NCI-H2107 (cell line): ENCODE measurements at places on chromosomes 1 and 21.

GRCh38 chr1:91487469-91487868 lies 13.2 kb upstream of the CDC7 start:
- DNase-seq: no peak

DNA sequence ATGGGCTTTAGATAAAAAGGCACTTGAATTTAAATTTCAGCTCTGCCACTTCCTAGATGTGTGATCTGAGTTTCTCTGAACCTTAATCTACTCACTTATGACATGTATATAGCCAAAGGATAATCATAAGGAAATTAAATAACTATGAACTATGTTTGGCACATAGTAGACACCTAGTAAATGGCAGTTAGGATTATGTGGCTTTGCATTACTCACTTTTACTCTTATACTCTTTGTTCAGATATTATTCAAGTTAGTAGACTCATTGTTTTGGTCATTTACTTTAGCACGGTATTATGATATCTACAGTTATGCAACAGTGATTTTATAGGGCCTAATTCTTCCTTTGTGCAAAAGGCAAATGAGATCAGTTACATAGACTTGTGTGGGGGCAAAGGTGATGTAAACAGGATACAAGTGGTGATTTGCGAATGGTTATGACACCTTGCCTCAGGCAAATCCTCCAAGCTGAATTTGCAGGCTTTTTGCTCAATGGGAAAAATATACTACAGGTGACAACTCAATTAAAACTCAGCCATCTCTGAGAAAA lies 297.2 kb upstream of the PBX1 start:
- no peak for DNase-seq

DNA sequence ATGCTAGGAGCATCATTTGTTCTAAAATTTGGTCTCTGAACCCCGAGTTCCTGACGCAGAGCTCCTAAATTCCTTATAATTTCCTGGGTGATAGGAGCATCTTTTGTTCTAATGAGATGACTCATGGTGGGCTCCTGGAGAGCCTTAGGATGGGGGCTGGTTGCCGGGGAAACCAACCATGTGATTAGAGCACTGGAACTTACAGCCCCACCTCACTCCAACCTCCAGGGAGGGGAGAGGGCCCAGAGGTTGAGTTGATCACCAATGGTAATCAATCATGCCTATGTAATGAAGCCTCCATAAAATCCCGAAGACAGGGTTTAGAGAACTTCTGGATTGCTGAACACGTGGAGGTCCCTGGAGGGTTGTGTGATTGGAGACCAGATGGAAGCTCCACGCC lies 7.7 kb downstream of the SHISAL2A start:
- DNase-seq: no peak

DNA sequence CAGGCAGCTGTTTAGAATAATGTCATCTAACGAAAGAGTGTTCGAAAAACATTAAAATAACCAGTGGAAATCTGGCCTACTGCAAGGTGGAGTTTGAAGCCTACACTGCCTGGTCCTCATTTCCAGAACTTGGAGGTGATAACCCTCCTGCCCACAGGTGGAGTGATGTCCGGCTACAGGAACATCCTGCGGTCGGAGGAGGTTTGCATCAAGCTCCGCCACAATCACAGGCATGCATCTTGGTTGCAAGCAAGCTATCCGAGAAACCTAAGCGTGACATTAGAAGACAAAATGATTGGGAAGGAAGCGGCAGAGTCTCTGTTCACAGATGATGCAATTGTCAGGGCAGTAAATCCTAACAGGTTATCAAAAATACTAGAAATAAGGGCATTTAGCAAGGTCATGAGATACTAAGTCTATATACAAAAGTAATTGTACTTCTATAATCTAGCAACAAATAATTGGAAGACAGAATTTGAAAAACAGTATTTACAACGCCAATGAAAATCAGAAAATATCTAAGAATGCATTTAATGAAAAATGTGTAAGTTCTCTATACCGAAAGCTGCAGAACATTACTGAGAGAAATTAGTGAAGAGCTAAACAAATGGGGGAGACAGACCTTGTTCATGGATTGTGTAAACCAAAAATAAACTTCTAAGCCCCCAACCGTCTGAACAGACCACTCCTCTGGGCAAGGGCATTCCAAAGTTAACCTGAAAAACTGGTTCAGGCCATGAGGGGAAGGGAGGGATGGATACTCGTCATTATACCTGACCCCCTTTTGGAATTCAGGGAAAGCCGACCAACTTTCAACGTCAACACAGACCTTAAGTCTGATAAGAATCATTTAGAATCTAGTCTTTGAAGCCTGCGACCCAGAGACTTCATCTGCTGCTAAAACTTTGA lies 4.7 kb upstream of the SLC19A1 start:
- no peak for DNase-seq

DNA sequence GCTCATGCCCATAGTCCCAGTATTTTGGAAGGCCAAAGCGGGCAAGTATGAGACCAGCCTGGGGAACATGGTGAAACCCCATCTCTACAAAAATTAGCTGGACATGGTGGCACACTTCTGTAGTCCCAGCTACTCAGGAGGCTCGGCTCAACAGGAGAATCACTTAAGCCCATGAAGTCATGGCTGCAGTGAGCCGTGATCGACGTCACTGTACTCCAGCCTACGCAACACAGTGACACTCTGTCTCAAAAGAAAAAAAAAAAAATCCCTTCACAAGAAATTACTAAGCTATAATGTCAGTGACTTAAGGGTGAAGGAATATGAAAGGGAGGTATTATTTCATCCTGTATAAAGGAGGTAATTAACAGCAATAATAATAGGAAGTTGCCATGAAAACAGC lies 99.8 kb downstream of the ACBD6 start:
- no peak for DNase-seq

- DNase-seq: no peak
Measured at GRCh38 chr1:23239638-23240295, 22.5 kb upstream of the HTR1D start.

DNA sequence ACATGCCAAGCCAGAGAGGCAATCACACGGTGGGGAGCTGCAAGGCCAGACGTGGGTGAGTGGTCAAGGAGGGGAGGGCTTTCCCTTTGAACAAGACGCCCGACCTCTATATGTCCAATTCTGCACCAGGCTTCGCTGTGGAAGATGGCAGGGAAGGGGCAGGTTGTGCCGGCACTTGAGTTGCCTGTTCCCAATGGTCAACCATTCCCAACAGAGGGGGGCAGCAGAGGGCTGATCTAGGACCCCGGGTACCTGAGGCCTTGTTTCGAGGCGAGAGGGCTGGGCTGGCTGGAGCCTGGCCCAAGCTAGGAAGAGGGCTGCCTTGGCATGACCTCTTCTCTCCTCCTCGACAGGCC lies 64.9 kb downstream of the TMEM53 start:
- no peak for DNase-seq

- peak; percentile 82 for DNase-seq
Measured at GRCh38 chr1:78114034-78114956, 68.5 kb downstream of the GIPC2 start.

DNA sequence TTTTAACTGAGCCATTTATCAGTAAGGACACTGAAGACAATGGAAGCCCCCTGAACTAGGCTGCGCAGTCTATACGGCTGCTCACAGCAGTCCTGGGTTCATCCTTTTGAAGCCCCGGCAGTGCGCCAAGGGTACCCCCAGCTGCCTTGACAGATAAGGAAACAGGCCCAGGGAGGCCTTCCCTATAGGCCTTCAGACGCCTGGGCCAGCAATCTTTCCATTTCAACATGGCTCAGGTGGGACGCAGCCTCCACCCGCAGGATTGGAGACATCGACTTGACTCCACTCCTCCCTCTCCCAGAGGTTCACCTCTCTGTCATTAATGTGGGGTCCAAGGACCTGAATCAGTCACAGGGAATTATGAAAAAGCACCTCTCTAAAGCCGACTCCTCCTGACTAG lies 2.8 kb upstream of the LYPD8 start:
- DNase-seq: no peak

DNA sequence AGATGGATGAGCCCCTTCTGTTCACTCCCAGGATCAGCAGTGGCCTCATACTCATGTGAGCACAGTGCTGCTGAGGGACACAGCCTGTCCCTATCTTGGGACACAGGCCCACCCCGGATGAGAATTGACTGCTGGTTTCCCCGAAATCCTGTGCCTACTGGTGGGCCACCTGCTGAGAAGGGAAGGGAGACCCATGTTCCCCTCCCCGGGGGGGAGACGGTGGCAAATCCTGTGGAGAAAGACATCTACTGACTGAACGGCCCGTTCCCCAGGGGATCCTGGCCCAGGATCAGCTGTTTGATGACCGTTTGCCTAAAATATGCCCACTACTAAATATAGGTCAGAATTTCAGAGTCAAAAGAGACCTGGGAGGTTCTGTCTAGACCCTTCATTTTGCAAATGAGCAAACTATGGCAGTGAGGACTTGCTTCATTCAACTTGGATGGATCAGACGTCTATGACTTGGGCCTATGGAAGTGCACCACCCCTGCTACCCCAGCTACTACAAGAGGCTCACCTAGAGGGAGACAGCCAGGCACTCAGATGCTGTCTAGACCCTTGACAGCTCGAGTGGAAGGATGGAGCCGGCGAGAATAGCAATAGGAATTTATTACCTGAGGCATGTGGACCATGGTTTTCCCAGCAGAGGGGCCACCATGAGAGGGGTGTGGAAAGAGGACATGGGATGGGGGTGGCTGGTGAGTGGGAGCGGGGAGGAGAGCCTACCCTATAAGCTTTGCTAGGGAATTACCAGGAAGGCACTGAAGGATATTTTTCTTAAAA lies 15.6 kb upstream of the THEMIS2 start:
- DNase-seq: no peak

- DNase-seq: no peak
Measured at GRCh38 chr1:245133995-245134715, 20.6 kb upstream of the KIF26B start.

GRCh38 chr1:60386249-60386648 lies 312.7 kb upstream of the C1orf87 start:
- DNase-seq: no peak

DNA sequence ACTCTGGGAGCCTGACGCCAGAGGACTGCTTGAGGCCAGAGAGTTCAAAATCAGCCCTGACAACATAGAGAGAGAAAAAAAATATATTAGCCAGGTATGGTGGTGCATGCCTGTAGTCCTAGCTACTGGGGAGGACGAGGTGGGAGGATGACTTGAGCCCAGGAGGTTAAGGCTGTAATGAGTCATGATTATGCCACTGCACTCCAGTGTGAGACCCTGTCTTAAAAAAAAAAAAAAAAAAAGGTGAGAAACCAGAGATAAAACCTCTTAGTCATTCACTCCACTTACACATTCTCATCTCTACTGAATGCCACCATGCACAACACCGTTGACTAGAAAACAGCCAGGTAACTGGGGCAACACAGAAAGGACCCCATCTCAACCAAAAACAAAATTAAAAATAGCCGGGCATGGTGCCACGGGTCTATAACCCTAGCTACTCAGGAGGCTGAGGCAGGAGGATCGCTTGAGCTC lies 178.1 kb downstream of the SLC45A1 start:
- no peak for DNase-seq

DNA sequence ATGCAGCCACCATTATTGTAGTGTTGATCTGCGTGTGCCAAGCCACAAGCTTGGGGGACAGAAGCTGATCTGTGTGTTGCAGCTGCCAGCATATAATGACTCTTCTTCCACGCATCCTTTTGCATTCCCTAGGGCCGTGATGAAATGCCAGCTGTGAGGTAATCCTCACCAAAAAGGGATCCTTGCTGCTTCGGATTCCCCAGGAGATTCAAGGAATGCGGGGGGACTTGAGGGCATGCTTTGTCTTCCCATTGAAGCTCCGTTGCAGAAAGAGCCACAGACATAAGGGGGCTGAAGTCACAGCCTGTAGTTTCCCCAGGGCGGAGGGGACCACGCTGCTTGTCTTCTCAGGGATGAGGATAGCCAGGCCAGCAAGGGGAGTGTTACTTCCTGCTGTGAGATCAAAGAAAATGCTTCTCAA lies 281.6 kb upstream of the FMN2 start:
- no peak for DNase-seq

DNA sequence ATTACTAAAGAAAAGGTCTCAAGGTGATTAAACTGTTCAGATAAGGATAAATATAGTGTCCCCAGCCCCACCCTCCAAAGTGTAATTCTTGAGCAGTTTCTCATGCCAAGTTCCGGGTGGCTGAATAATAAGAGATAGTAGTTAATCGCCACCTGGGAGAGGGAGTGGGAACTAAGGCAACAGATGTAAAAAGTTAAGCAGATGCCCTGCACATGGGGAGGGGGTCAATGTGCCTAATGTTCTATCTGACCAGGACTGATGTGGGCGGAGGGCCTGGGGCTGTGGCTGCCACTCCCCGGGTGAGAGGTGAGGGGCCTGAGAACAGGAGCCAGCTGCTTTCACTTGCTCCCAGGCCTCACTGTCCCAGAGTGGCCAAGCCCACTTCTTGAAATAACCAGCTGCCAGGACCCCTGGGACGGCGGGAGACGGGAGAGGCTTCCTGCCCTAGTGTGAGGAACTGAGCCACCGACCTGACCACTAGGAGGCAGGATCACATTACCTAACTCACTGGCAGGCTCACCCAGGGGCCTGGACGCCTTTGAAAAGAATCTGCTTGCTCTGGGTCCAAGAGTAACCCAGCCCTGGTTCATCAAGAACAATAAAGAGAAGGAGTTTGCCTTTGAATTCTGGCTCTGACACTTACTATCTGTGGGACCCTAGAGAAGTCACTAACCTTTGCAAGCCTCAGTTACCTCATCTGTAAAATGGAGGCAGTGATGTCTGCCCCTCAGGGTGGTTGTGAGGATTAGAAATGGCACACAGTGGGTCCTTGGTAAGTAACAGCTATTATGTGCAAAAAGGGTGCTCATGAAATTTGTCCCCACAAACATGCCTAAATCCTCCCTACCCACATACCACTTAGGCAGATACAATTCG lies 179.2 kb downstream of the ATG4C start:
- peak; percentile 26 for DNase-seq

DNA sequence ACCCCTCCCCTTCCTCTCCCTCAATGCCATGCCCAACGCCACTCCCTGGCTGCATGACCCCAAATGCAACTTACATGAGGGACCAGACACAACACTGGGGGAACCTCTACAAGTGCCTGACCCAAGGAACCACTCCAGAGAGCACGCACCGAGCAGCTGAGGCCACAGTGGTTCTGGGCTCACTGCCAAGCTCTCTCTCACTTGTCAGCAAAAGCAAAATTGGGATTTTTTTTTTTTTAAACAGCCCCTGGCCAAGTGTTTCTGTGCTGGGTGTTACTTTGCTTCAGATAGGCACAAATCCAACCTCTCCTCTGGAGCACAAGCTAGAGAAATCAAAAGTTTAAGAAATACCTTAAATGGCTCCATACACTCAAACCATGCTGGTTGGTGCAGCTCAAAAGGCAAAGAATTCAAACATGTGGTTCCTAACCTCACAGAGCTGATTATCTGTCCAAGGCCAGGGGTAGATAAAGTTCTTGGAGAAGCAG lies 363.0 kb downstream of the SETD4 start:
- peak; percentile 73 for DNase-seq
